GM12892 (cell line): ENCODE measurements at places on chromosomes 12 and 14.

DNA sequence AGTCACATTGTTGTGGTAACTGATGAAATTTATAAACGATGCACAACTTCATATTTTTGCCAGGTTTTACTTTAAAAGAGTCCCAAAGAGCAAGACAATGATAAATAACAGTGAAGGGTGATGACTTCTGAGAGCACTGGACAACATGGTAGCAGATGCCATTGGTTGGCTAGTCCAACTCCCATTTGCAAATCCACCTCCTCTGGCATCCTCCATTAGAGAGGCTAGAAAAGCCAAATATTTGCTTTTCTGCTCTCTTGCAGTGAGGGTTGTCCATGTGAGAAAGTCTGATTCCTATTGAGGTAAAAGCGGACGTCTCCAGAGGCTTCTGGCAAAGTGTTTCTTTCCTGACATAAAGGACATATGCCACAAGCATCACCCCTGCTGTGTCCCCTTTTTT, 89.6 kb upstream of the BMP4 start:
- no peak for DNase-seq

DNA sequence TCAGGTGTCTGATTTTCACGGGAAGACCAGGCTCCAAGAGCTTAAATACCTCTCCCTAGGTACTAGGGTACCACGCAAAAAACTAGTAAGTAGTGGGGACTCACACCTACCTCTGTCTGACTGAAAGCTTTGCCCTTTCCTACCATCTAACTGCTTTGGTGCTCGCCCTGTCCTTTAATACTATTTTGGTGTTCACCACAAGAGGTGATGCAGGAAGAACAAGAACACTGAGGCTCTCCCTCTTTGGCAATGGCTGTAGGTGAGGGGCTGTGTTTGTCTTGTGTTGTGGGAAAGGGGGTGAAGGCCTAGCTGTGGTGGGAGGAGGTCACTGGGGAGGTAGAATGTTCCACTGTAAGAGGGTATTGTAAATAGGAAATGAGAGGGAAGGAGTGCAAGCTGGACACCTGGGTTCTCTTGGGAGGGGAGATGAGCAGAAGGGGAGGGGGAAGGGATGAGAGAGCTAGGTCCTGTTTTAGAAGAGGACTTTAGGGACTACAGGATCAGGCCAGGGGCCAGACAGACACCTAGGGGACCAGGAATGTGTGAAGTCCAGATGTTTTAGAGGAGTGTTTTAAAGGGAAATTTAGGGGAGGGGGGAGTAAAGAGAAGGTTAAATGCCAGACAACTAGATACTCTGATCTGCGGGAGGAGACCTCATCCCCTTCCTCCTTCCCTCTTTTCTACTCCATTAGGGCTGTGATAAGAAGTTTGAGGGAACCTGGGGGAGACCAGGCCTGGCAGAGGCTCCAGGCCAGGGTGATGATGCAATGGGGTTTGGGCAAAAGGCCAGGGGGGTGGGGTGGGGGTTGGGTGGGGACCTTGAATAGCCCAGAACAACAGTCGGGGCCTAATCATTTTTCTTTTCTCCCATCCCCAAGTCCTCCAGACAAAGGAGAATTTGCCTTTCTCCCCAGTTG, 2.1 kb downstream of the ITGA5 start:
- DNase-seq, result no peak

DNA sequence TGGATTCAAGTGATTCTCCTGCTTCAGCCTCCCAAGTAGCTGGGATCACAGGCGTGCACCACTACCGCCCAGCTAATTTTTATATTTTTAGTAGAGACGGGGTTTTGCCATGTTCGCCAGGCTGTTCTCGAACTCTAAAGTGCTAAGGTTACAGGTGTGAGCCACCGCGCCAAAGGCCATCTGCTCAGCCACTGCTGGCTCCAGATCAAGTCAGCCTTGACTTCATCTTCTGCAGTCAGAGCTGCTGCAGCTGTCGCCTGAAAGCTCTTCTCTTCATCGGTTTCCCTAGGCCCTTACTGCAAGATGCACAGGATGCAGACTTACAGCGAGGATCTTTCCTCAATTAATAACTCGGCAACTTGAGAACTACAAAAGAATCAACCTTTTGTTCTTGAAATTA, 66.8 kb downstream of the CLIP1 start:
- DNase-seq, result no peak

DNA sequence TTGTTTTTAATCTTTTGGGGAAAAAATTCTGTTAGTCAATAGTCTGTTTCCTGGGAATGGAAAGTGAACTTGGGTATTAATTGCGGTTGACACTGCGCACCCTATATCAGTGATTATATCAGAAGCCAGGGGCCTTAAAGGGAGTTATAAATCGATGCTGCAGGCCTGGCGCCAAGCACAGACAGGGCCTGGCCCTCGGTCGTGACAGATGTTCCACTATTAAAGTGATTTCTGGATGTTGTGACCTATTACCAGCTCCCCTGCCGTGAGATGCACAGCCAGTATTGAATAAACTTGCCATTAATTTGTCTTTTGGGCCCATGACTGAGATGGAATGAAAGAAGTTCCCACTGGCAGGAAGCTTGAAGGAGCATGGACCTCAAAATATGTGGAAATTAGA, 45.1 kb upstream of the KITLG start:
- DNase-seq, result no peak

- DNase-seq, result no peak
Observed at GRCh38 chr12:105226219-105226618, 9.8 kb downstream of the APPL2 start.
